GM13976 (cell line): ENCODE measurements at places on chromosomes 2 and 18.
A peak's percentile ranks its signal among the peaks of the same experiment; 100 is the strongest.

DNA sequence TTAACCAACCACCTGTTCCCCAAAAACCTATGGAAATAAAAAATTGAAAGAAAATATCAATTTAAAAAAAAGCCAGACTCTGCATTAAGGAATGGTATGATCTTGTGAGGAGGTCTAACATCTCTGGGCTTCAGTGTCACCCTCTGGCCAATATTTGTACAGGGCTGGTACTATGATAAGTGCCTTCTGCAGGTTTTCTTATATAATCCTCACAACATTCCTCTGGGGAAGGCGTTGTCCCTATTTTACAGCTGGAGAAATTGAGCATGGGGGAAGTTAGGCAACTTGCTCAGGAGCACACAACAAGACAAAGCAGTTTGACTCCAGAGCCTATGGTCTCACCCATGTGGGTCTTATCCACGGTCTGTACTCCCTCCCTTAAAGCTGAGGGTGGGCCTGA is 86.0 kb downstream of the ZBTB7C start:
- no peak for DNase-seq

DNA sequence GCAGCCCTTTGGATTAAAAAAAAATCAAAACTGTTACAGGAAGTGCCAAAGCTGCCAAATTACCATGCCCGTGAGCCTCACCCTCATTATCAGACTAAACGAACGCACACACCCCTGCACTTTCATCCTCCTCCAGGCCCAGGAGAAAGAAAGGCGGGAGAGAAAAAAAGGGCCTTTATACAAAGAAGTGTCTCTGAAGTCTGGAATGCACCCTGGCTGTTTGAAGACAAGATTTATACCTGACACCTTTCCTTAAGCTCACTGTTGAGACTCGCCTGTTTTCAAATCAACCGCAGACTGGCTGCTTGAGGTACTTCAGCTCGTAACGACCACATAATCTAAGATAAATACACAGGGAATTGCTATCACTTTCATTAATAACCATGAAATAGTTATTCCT is 31.0 kb downstream of the EDAR start:
- no peak for DNase-seq

- no peak for DNase-seq
Observed at GRCh38 chr2:230770804-230771203, 58.2 kb downstream of the CAB39 start.

- no peak for DNase-seq
Observed at GRCh38 chr2:110101901-110102803, 13.5 kb downstream of the MALL start.

DNA sequence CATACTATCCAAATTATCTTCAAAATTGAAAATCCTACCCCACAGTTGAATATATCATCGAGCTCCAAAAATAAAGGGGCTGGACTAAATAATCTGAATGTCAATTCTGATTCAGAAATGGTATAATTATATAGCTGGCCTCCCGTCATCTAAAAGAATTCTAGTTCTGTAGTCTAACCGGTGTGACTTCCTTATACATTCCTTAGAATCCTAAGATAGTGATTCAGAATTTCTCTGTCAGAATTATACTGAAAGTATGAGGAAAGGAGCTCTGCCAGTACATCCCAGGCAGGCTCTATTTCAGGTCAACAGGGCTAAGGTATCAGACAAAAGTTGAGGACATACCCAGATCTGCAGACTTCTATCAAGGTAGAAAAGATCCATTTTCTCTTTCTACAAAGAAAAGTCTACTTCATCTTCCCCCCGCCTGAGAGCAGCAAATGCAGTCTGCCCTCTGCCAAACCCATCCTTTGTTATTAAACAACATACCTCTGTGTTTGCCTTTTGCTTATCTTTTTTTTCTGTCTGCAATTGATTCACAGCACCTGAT is 128.5 kb downstream of the METTL4 start:
- DNase-seq = no peak

- no peak for DNase-seq
Observed at GRCh38 chr2:108963057-108963456, 26.0 kb downstream of the EDAR start.

DNA sequence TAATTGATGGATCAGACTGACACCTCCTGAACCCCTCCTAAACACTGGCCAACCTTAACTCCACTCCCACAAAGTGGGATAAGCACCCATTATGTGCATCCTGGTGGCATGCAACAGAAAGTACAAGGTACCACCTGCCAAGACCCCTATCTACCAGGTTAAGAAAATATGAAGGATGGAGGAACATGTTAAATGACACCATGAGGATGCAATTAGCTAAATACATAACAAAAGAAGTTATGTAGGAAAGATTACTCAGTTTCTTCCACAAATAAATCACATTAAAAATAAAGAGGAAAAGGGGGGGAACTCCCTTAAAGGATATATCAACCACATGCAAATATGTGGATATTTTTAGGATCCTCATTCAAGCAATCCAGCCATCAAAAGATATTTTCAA is 12.6 kb downstream of the CTAGE1 start:
- no peak for DNase-seq

DNA sequence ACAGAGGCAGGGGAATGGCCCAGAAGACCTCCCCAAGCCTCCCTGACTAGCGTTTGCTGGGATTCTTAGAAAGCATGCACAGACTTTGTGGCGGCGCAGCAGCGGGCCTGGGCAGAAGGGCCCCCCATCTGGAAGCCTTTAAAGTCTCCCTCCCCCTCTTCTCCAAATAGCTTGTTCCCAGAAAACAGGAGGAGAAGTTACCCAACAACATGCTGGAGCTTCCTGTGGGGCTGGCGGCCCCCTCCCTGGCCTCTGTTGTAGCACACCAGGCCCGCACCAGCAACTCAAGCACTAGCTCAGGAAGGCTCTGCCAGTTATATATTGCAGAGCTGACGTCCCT is 334.8 kb downstream of the DYSF start:
- DNase-seq = no peak

- no peak for DNase-seq
Observed at GRCh38 chr2:37827911-37828511, 97.1 kb upstream of the RMDN2 start.

DNA sequence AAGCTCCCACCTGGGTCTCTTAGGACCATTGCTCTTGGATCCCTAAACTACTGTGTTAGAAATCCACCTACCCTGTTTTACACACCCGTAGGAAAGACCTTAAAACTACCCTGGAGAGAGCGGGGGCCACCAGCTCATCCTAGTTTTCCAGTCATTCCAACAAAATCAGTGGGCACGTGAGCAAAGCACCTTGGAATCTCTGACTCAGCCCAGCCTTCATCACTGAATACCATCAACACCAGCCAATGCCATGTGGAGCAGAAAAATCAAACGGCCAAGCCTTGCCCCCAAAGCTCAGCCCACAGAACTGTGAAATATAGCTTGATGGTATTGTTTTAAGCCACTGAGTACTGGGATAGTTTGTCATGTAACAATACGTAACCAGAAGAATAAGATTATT is 449.7 kb upstream of the CHAC2 start:
- no peak for DNase-seq

- no peak for DNase-seq
Observed at GRCh38 chr18:57666818-57667497, 45.3 kb upstream of the NARS1 start.

DNA sequence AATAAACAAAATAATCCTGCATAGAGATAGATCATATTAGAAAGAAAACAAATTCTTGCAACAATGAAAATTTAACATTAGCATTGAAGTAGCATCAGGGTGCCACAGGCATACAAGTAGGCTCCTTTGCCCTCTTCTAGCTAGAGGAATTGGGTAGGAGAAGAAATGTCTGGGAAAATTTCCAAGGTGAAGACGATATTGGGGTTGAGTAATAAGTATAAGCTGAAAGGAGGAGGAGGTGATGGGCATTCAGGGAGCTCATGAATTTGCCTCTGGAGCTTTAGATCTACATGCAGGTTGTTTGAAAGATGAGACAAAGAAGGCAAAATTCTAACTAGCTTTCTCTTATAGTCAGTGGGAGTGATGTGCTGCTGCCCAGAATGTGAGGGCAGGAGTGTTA is 504.9 kb downstream of the CCDC85A start:
- DNase-seq = no peak

DNA sequence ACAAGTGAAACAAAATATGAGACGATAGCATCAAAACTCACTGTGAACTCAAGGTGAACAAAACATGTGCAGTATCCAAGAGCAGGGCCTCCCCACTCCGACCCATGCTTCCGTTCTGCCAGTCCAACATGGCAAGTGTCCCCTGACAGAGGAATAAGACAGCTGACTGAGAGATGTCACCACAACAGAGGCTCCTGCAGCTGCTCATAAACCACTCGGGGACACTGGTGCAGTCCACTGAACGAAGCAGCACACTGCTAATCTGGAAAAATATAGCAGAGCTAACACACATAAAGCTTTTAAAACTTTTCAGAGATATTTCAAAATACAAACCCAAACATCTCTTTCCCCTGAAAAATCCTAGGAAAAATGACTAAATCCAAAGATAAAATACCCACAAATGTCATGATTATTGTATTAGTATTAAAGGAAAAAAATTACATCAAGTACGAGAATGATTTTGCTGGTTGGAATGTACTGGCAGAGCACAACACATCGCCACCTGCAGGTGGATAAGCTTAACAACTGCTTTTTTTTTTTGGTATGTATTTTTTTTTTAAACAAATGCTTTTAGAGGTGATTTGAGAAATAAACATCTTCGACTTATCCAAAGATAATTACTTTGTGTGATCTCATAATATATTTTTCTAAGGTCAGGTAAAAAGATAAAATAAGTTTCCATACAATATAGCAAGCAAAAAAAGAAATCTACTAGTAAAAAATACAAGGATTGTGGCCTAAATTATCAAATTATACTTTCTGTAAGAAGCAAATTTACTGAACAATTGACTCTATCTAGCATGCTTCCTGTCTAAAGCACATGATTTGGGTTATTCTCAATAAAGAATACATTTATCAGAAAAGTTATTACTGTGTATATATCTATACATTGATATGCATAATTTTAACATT is 18.6 kb downstream of the THADA start:
- DNase-seq = peak; percentile 42

DNA sequence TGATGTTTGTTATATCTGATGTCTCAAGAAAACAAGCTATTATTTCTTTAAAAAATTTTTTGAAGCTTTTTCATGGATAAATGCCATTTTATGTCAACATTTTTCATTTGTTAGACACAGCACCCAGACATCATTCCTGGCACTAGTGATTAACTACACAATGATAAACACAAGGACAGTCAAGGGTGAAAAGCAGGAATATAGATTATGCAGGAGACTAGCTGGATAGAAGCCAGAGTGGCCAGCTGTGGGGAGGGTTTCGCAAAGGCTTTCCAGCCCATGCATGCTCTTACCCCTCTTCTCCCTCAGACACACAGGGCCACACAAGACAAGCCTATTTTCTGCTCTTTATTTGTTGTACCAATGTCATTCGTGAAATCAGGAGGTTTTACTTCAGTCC is 127.1 kb upstream of the TTC39C start:
- DNase-seq = no peak

GRCh38 chr2:122174061-122174460 is 418.6 kb downstream of the TSN start:
- DNase-seq = no peak

GRCh38 chr2:120465012-120465700 is 119.2 kb downstream of the INHBB start:
- no peak for DNase-seq

DNA sequence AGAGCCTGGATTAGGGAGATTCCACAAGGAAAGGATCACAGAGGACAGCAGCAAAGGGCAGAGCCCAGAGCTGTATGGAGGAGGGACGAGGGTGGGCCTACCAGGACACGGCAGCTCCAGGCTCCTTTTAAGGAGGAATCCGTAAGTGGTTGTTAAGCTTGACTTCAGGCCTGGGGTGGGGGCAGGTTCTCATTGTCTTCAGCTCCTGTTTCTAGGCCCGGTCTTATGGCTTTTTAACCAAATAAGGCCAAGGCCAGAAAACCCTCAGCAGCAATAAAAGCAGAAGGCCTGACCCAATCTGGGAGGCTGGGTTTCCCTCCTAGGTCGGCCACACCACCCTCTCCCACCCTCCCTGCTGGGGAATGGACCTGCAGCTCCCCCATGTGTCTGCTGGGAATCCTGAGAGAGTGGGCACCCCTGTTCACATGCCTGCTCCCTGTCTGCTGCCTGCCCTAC is 111.2 kb downstream of the PLB1 start:
- DNase-seq = no peak

DNA sequence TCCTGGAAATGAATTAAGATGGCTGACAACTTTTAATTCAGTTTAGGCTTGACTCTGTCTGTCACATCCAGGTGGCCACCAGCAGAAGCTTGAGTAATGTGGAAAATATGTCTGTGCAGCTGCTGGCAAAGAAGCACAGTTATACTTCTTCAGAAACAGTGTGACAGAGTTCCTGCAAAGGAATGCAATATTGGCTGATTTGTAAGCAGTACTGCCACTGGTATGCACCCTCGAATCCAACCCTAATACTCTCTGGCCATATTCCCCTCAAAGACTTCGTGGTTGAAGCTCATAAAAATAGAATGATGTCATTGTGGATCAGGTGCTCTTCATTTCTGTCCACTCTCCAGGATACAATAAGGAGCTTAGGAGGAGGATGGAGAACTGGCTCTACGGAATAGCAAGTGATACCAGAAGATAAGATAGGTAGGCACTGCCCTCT is 86.2 kb downstream of the METTL8 start:
- DNase-seq = no peak

DNA sequence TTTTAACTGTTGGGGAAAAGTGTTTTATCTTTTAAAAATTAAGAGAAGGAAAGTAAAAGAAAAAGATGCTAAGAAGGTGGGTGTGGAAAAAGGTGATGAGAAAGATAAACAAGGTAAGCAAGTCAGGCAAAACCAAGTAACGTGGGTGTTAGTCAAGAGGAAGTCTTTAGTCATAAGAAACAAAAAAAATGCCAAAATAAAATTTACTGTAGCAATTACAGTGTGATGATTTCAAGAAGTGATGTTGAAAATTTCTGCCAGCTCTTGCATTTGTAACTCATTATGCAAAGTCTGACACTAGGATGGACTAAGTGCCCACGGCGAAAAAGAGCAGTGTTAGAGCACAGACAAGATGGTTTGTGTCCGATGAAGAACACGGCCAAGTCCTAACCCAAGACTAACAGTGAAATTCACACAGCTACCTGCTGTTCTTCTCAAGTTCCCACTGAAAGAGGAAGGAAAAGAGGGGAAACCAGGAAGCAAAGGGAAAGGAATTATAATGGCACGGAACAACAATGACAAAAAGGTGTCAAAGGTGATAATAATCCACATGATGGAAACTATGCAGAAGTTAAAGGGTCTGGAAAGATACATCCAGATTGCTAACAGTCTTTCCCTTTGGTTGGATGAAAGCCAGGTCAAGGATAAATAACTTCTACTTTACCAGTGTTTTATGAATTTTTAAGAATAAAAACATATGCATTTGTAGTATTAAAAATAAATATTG is 34.1 kb downstream of the NOL10 start:
- DNase-seq = no peak

- DNase-seq = no peak
Observed at GRCh38 chr2:189437926-189438325, 3.3 kb upstream of the WDR75 start.
